ENCODE measurements at places on chromosomes 13 and 19.

DNA sequence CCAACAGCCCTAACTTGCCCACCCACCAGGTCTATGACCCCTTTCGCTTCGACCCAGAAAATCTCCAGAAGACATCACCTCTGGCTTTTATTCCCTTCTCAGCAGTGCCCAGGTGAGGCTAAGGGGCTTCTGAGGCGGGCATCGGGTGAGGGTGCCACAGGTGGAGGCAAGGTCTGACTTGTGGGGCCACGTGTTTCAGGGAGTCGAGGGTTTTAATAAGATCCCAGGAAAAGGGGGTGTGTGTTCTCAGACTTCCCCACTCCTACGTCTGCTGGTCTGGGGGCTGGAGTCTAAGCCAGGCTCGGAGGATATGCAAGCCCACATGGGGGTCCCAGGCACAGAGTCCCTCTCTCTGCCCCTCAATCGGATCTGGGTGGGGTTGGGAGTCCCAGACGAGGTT, 30.9 kb upstream of the CYP4F8 start:
- no peak for DNase-seq

DNA sequence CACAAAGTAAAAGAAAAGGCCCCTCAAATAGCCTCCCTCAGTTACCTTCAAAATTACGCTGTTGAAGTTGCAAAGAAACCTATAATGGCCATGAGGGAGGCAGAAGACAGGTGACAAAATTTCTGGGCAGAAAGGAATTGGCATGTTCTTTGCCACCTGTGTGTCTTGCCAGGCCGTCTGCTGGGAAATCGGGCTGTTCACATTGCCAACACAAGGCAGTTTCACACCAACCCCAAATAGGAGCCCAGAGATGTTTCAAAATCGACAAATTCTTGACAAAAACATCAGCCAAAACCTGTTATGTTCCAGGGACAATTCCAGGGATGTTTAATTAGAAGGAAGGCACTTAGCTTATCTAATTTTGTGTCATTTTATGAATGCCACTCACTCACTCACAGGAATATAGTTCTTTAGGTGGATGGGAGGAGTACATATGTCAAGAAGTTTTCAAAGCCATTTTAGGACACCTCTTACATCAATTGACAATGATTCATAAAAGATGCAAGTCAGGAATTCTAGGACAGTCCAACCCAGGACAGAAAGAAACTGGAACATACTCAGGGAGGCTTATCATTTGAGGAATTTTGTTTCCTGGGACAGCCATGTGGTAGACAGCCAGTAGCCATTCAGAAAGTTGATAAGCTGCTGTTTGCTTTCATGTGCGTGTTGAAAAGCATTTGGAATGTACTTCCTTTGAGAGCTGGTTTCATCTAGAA, 164.5 kb downstream of the RGCC start:
- DNase-seq, result no peak

GRCh38 chr19:14350866-14351265, 30.4 kb upstream of the ADGRE5 start:
- no peak for DNase-seq

- DNase-seq, result no peak
Observed at GRCh38 chr13:73321043-73321442, 262.2 kb downstream of the KLF5 start.

GRCh38 chr19:6999933-7000332, 21.3 kb downstream of the MBD3L2B start:
- DNase-seq, result no peak

DNA sequence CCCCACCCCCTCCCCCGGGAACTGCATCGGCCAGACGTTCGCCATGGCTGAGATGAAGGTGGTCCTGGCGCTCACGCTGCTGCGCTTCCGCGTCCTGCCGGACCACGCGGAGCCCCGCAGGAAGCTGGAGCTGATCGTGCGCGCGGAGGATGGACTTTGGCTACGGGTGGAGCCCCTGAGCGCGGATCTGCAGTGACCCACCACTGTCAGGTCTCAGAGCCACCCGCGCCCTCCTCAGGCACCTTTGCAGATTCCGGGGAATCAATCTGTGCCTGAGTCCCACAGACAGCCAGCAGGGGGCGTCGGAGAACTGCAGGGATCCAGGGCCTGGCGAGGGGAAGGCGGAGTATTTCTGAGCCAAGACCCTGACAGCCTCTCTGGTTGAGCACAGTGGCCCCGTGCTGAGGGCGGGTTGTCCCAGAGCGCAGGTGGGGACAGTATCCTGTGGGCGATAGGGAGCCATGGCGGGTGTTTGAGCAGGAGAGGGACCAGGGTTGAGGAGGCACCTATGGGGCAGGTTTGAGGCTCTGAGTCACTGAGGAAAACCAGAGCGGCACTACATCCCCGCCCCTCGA, 30.4 kb upstream of the CYP4F8 start:
- peak; percentile 75 for DNase-seq

GRCh38 chr19:56933014-56933705, 92.6 kb upstream of the PEG3 start:
- DNase-seq, result no peak

DNA sequence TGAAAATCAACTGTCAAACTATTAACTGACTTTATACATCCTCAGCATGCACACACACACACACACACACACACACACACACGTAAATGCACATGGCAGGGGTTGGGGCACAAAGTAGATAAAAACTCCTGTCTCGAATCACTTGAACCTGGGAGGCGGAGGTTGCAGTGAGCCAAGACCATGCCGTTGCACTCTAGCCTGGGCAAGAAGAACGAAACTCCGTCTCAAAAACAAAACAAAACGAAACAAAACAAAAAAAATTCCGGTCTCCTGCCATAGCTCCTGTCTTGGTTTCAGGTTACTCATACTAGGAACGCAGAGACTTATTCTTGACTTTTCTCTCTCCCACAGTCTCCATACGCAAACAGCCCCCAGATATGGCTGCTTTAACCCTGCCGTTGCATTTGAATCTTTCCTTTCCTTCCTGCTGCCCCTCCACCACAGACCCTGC, 148.9 kb downstream of the SHISA2 start:
- no peak for DNase-seq

DNA sequence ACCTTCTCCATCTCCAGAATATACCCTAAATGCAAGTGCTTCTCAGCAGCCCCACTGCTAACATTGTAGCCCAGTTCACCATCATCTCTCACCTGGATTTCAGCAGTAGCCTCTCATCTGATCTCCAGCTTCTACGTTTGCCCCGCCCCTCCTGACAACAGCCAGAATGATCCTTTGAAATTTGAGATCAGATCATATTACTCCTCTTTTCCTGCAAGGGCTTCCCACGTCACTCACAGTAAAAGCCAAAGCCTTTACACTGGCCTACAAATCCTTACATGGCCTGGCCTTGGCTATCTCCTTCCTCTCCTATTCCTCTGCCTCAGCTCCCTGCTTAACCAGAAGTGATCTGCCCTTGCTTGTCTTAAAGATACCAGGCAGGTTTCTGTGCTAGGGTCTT, 94.3 kb upstream of the NBEA start:
- DNase-seq, result no peak

DNA sequence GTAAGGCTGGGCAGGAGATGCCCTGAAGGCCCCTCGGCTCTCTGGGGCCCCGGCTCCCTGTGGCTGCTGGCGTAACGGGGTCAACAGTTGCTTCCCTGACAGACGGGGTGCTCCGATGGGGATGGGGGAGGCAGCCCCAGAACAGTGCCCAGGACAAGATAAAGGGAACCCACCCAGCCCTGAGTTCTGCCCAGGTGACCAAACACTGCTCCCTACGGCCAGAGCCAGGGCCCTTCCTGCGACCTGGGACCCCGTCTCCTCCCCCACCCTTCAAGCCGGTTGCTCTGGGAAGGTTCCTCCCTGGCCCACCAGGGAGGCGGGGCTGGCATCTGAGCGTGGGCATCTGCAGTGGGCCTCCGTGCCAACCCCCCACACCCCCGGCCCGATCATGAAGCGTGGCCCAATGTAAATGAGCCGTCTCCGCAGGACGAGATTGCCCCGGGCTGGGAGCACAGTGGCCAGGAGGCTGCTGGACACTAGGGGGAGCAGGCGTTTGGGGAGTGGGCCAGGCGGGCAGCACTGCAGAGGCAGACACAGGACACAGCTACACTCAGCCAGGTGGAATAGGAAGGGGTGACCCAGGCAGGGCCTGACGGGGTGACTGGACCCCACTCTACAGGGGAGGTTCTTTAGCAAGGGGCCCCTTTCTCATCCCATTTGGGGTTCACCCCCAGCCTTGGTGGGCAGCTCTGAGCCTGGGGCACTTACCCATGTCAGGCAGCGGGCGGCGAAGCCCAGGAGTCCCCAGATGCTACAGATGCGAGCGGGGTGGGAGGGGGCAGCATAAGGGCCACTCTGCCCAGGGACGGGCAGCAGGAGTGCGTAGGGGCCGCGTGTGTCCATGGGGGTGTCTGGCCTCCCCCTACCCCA, 1.2 kb upstream of the NKPD1 start:
- no peak for DNase-seq

DNA sequence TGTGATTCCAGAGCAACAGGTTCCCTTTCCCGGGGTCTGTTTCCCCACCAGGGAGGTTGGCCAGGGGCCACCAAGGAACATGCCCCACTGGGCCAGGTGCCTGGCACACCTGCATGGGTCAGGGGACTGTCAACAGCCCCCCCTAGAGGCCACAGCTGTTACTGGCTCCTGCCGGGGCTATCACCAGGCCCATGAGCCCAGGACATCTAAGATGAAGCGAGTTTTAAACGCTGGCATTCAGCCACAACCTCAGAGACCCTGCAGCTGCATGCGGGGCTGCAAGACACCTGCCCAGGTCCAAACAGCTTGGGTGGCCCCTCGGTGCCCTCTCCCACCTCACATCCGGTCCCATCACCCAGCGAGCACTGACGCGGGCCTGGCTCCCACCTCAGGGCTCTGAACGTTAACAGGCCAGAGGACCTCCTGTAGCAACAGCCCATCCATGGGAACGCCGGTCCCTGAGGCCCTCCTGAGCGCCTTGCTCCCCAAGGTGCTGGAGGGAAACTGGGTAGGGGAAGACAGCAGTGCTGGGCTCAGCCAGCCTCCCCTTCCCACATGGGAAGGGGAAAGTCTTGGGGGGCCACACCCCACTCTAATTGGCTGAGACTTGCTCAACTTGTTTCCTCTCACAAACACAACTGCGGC, 12.0 kb downstream of the KHSRP start:
- no peak for DNase-seq

DNA sequence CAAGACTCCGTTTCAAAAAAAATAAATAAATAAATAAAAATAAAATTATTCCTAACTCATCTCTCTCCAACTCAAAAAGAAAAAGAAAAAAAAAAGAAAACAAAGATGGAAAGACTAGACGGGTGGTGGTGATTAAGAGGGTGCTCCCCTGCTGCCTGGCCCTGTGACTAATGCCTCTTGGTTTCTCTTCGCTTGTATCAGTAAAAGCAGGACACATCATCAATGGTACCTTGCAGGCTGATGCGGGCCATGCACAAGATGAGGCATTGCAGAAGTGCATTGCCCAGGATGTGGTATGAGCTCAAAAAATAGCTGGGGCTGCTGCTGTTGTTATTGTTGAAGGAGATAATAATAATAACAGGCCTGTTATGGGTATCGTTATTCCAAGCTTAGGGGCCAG, 14.6 kb downstream of the ACER1 start:
- DNase-seq, result no peak

DNA sequence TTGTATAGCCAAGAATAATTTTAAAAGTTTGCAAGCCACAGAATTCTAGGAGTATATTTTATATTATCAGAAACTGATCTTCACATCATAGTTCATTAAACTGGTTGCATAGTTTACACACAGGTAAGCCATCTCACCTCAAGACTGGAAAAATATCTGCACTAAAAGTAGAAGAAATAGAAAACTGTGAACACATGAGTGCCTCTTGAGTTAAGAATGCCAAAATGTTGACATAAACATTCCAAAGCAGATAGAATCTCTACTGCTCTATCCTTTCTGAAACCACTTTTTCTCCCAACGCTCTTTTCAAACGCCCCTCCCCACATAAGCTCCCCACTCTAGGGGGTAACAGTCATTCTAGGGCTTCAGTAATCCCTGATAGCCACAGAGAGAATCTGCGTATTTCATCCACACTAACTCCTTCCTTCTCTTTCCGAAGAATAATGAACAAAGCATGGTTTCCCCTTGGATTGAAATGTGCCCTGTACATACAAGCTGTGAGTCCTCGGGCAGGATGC, 201.5 kb downstream of the IRS2 start:
- DNase-seq, result no peak

- DNase-seq, result no peak
Observed at GRCh38 chr13:88623150-88623549, 952.0 kb downstream of the SLITRK5 start.

DNA sequence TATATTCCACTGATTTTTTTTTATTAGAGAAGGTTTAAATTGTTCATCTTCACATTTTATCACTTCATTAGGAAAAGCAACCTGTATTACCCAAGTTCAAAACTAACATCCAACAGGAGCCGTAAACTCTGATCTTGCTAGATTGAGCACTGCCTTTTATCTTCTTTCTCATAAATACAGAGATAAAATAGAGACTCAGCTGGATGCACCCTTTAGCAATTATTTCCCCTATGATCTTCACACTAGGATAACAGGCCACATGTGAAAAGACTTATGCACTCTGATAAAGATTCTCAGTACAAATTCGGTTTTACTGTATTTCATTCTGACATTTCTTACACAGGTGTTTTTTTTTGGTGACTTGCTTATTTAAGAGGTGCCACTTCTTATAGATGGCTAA, 2438.2 kb upstream of the PCDH20 start:
- no peak for DNase-seq

- DNase-seq, result no peak
Observed at GRCh38 chr19:27672309-27673047, 1540.5 kb downstream of the UQCRFS1 start.

DNA sequence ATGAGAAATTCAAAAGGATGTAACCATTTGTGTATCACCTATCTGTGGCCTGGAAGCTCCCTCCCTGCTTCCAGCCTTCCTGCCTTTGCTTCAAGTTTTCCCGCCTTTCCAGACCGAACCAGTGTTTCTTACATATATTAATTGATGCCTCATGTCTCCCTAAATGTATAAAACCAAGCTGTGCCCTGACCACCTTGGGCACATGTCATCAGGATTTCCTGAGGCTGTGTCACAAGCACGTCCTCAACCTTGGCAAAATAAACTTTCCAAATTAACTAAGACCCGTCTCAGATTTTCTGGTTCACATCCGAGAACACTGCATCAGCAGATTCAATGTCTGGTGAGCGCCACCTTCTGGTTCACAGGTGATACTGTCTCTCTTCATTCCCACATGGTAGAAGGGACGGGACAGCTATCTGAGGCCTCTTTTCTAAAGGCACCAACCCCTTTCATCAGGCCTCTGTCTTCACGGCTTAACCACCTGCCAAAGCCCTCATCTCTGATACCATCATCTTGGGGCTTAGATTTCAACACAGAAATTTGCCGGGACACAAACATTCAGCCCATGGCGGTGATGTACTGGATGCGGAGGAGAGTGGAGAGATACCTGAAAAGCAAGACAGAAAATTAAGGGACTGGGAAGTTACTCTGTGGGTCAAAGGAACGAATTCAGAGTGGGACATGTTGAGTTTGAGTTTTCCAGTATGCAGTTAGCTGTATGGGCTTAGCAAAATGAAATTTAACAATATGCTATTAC, 58.7 kb upstream of the PABPC3 start:
- DNase-seq, result peak; percentile 7

DNA sequence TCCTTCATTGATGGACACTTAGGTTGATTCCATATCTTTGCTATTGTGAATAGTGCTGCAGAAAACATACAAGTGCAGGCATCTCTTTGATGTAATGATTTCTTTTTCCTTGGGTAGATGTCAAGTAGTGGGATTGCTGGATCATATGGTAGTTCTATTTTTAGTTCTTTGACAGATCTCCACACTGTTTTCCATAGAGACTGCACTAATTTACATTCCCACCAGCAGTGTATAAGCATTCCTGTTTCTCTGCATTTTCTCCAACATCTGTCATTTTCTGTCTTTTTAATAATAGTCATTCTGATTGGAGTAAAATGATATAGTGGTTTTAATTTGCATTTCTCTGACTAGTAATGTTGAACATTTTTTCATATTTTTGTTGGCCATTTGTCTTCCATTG, 116.7 kb downstream of the LMO7 start:
- DNase-seq, result no peak

Measured in stimulated activated CD8-positive, alpha-beta memory T cell treated with anti-CD3 and anti-CD28 coated beads, Interleukin-7, amount 100 ng/mL, for 4 hours (primary cell).